ENCODE measurements at places on chromosomes 11 and 22.

- no peak for DNase-seq
Observed at GRCh38 chr22:35334004-35334403, 34.3 kb downstream of the TOM1 start.

GRCh38 chr11:133829566-133829965, 15.7 kb downstream of the SPATA19 start:
- DNase-seq, result no peak

DNA sequence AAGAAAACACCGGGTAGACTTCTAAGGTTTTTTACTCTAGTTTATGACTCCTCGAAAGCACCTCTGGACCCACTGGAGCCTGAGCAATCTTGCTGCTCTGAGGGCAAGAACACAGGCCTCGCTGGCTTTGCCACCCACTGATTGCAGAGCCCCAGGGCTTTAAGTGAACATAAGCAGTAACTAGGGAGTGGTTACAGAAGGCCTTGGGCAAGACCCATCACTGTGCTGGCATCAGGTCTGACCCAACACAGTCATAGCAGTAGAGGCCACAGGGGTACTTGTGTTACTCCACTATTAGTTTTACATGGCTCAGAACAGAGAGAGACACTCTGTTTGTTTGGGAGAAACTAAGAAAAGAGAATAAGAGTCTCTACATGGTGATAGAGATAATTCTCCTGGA, 684.5 kb downstream of the FAM181B start:
- DNase-seq, result no peak

- DNase-seq, result no peak
Observed at GRCh38 chr22:50260801-50261614, 475 bp downstream of the MAPK12 start.

DNA sequence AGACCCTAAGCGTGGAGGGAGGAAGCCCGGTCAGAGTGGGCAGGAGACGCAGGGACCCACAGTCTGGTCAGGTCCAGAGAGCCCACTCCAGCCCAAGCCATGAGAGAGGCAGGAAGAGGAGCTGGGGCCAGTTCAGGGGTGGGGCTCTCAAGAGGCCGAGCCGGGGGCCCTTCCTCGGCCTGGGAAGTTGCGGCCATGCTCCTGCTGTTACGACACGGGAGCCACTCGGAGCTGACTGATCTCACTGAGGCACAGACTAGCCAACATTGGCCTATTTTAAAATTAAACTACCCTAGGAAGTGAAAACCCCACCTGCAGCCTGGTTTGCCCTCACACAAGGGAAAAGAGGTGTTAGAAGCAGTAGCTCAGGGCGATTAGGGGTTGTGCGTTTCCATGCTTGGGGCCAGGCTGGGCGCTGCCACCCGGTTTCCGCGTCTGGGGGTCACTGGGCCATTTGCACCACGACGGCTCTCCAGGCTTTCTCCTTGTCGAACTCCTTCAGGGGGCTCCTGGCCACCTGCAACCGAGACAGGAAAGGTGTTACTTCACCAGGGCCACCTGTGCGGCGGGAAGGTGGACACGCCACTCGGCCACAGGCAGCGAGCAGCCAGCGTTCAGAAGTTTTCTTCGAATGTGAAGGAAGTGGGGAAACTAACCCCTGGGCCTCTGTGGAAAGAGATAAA, 3.2 kb upstream of the TTLL8 start:
- DNase-seq, result no peak

DNA sequence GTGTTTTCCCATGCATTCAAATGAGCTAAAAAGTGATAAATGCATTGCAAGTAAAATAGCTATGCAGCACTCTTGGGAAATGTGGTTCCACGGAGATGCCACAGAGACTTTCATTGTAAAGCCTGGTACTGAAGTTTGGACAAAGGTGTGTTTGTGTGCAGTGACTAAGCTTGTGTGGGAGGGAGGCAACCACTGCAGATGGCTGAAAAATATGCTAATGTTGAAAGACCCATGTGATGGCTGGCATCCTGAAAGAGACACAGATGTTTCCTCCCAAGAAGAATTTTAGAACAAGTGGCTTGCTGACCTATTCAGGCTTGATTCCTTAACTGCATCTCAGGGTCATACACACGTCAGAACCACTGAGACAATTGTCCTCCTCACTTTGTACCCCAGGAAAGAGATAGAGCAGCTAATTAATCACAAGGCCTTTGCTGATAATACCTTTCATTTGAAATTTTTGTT, 73.8 kb downstream of the FAM76B start:
- DNase-seq, result no peak

- DNase-seq, result no peak
Observed at GRCh38 chr11:132220474-132220873, 850.1 kb downstream of the NTM start.

DNA sequence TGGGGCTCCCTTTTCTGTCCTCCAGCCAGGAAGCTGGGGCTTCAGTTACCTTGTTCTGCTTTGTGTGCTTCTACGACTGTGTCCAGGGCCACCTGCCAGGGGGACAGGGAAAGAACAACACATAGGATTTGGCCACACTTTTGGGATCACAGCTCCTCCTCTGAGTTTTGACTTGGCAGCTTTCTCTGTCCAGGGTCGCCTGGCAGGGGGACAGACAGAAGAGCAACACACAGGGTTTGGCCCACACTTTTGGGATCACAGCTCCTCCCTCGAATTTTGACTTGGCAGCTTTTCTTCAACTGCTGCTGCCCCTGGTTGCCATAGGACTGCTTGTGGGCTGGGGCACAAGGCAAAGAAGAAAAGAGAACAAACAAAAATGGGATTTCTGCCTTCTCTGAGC, 19.1 kb downstream of the INCENP start:
- DNase-seq, result no peak

GRCh38 chr11:73359341-73359740, 16.9 kb upstream of the RELT start:
- no peak for DNase-seq

DNA sequence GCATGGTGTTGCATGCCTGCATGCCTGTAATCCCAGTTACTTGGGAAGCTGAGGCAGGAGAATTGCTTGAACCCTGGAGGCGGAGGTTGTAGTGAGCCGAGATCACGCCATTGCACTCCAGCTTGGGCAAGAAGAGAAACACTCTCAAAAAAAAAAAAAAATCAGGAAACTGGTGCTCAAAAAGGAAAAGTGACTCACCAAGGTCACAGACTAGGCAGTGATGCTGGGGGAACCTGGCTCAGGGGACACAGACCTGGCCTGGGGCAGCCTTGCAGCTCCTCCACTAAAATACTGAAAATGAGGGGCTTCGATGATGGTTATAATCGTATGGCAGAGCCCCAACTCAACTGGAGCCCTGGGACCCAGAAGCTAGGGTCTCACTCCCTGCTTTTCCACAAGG, 8.1 kb upstream of the SLC35E4 start:
- DNase-seq, result no peak

DNA sequence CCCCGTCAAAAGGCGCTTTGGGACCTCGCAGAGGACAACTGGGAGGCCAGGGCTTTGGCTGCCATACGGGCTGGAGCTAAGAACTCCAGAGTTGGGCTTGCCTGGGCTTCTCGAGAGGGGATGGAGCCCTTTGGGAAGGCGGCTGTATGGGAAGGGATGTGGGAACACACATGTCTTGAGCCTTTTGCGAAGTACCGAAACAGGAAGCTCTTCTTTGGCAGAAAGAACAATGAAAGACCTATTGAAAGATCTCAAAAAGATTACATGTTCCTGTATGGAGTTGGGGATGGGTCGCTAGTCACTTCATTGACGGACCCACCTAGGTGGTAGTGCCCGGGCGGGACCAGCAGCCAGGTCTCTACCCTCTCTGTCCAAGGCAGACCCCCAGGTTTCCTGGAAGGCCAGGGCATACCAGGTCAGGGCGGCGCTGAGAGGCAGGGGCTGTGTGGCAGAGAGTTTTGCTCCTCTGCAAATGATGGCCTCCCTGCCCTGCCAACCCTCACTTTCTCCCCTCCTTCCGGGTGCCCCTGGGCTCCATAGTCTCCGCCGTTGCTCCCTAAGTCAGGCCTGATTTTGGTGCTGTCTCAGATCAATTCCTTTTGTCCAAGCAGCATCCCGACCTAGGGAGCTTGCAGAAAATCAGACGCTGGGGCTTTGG, 1.0 kb downstream of the ST14 start:
- no peak for DNase-seq

DNA sequence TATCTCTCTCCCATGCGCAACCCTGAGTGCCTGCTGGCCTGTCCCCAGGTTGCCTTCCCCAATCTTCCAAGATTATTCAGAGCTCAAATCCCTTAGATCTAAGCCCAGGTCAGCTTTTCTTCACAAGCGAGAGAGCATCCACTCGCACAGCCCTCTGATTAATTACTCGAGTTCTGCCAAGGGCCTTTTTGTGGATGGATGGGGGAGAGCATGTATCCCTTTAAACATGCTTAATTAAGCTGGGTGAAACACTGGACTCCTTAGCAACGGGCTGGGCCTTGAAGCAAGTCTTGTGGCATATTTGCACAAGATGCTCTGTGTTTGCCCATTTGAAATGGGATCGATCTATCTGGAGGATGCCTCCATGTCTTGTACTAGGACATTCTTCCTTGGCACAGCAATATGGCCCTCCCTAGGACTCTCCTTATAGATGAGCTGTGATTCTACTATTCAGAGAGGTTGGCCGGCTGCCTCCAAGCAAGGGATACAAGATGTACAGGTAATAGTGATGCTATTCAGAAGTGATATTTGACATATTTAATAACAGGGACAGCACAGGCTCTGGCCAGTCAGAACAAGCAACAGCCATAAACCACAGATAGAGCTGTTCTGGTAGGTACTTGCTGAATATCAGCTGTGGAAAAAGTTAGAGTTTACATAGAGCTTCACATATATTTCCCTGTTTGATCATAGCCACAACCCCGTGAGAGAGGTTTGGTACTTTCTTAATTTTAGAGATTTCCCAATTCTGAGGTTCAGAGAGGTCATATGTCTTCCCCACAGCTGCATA, 125.6 kb downstream of the CSNK2A3 start:
- DNase-seq, result no peak

GRCh38 chr11:115276191-115276590, 228.0 kb downstream of the CADM1 start:
- DNase-seq, result no peak

- DNase-seq, result no peak
Observed at GRCh38 chr11:33941637-33942160, 49.8 kb upstream of the LMO2 start.

DNA sequence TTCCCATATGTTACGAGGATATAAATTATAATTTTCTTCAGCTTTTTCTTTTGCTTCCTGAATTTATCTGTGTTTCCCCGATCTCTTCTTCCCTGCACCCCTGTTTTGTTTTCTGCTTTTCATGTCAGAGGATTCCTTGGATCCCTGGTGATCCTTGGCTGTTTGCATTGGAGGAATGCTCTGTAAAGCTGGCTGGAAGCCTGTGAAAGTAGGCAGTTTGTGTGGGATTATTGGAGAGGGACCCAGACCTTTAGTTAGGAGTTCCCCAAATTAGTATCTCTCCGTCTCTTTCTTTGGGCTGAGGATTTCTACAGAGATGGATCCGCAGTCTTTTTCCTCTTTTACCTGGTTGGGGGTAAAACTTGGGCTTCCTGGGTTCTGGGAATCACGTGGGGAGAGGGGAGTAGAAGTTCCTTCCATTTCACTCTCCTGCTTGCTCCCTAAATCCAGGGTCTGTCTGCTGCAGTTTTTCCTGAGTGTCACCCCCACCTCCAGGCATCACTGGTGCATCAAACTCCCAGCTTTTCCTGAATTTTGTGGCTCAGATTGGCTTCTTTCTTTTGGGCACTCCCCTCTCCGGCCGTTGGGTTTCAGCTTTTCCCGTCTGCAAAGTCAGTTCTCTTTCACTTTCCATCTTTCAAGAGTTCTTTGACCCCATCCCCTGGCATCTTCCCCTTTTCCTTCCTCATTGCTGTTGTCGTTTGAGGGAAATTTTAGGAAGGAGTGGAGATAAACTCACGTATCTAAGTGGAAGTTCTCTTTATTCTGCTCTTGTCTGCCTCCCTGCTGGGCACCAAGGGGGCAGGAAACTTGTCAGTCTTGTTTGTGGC, 79.1 kb upstream of the ALX4 start:
- DNase-seq, result no peak

DNA sequence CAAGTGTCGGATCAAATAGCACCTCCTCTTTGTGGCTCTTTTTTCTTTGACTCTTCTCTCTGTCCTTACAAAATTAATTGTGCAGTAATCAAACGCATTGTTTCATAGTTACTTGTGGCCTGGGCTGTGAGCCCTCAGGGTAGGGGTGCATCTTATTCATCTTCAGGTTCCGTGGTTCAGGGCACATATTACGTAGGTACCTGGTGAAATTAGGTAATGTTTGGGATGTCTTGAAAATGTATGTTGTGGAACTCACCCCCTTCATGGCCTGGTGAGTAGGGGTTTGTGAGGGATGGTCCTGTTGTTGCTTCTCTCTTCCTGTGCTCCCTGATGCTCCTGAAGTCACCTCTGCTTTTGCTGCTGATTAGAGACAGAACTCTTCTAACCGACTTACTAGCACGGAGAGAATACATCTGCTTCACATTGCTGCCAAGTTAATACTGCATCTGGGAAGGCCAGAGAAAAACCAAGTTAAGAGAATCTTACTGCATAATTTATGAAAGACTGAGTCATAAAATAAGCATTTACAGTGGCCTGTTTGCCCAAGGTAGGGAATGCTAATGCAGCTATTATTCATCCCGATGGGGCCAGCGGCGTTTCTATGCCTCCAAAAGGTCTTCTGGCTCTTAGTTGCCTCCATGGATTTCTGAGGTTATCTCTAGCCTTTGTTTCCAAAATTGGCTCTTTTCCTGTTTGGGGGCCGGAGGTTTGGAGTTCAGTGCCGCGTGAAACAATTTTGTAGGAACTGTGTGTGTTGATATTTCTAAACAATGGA, 66.9 kb downstream of the TBC1D22A start:
- no peak for DNase-seq
